Smooth muscle cell of the coronary artery (primary cell): ENCODE measurements at places on chromosomes 11 and 22. TPM values are rescaled to one million over a fixed set of nuclear protein-coding genes. Genes with fewer than 3 reads are reported as not detected.

Gene POLR3H
- total RNA-seq, result 20.2 and 33.2 TPM in 2 replicates

Gene OR10A2
- total RNA-seq, result not detected in 2 replicates

Gene CTSW
- total RNA-seq, result not detected in 2 replicates

Gene ARVCF
- 7.6 and 22.9 TPM in 2 replicates for total RNA-seq

Gene SLC15A3
- 8.8 and 34.5 TPM in 2 replicates for total RNA-seq

Gene TRIM51
- total RNA-seq, result not detected in 2 replicates

Gene LMO1
- not detected in 2 replicates for total RNA-seq

Gene PATE2
- 0.15 TPM in 1 of 2 replicates, not detected in the other for total RNA-seq

Gene PRRG4
- total RNA-seq, result under 0.01 TPM in 1 of 2 replicates, not detected in the other

Gene BTG4
- total RNA-seq, result not detected in 2 replicates

Gene LMO2
- total RNA-seq, result 2.1 and 41.3 TPM in 2 replicates
